Iris pigment epithelial cell (primary cell): ENCODE measurements at places on chromosomes 6 and 20.

GRCh38 chr20:11401988-11402387, 515.7 kb upstream of the BTBD3 start:
- no peak for DNase-seq

DNA sequence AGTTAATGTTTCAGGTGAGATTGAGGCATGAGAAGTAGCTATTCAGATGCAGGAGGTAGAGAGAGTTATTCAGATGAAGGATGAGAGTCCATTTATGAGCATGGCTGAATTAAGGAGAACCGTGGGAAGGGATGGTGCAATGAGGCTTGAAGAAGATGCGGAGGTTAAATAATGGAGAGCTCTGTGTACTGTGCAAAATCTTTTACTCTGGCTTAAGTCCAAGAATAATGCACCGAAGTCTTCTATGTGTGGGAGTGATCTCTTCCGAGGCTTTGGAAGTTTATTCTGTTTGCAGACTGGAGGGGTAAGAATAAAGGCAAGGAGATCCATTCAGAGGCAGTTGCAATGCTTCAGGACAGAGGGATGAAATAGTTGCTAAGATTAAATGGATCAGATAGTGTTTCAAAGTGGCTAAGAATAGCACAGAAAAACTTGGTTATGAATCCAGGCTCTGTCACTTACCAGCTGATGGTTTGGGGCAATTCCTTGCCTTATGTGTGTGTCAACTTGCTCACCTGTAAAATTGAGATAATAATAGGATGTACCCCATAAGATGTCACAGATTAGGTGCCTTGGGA, 467.1 kb downstream of the HDGFL1 start:
- peak; percentile 41 for DNase-seq

- DNase-seq = no peak
Measured at GRCh38 chr6:116662202-116662601, 6.4 kb downstream of the ZUP1 start.

DNA sequence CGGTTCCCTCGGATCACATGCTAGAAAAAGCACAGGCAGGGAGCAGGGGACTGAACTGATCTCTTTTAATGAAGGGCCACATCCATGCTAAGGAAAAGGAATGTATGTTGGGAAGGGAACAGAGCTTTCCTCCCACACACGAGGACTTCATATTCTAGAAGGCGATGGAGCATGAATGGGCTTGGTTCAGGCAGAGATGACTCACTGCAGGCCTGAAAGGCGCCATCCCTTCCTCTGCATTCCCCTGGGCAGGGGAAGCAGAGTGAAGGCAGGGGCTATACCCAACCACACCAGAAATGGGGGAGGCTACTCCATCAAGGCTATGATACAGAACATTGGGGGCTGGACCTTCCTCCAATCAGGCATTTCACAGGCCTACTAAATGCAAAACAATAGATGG, 30.6 kb downstream of the ELMO2 start:
- peak; percentile 46 for DNase-seq

DNA sequence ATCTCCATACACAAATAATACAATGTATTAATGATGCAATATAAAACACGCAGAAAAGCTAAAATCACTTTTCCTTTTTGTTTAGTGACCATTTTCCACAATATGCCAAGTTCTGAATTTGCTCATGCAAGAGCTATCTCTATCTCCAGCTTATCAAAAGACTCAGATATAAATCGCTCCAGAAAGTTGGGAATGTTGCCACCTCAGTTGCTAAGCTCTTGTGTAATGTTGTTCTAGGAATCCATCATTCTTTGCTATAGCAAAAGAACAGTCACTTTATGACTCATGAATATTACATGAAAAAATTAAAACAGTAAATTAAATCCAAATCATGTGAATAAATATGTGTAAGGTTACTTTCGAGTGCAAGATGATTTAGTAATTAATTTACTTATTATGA, 8.7 kb downstream of the PLAGL1 start:
- peak; percentile 94 for DNase-seq
